GDM1 (cell line): ENCODE measurements at places on chromosomes 3 and 15.

GRCh38 chr3:127233371-127233770 lies 40.4 kb downstream of the PRR23E start:
- DNase-seq, result no peak

GRCh38 chr3:55416331-55416821 lies 70.7 kb downstream of the WNT5A start:
- DNase-seq, result no peak

- no peak for DNase-seq
Observed at GRCh38 chr3:11117591-11117990, 36.7 kb upstream of the HRH1 start.

DNA sequence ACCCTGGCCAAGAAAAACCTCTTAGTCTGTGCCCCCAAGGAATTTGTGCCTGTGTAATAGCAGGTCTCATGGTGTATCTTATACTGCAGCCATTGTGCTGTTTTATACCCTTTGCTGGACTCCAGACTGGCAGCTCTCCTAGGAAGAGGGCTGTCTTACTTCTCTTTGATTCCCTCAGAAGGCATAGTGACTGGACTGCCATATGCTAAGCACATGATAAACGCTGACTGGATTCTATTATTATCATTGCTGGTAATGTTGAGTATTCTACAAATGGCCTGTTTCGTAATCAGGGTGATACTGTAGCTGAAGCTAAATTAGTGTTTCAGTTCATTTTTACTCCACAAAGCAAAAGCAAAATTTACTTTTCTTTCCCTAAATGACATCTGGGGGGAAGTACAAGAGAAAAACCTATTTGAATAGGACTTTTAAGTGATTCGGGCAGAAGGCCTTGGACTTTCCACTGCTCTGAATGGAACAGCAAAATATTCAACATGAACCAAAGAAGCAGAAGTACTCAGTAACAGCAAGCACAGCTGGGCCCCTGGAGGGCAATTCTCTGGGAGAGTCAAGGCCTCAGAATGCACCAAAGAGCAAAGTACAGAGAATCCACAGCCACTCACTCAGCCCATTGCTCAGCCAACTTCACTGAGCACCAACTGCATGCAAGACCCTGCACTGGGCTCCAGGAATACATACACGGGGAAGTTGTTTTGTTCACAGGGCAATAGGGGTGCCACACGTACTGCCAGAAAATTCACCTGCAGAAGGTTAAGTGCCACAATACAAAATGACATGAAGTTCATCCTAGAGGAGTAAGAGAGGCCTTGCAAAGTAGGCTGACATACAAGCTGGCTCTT lies 7.9 kb upstream of the BCL2A1 start:
- peak; percentile 13 for DNase-seq

GRCh38 chr15:90413411-90414379 lies 25.7 kb downstream of the IQGAP1 start:
- no peak for DNase-seq

DNA sequence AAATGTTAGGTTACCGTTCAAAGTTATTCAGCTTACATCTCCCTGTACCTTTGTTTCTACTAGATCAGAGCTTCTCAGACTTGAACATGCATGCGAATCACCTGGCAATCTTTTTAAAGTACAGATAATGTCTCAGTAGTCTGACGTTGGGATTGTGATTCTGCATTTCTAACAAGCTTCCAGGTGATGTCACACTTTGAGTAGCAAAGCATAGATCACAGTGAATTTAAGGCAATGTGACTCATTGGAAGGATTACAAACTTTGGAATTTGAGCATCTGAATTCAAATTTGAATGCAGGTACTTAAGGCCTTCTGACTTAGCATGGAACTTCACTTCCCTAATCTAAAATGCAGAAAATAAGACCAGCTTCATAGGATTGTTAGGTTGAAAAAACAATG lies 10.8 kb upstream of the ZMAT3 start:
- DNase-seq, result no peak

- no peak for DNase-seq
Observed at GRCh38 chr15:74170875-74171578, 2.5 kb upstream of the ISLR start.

- DNase-seq, result no peak
Observed at GRCh38 chr15:100688549-100689120, 86.2 kb downstream of the ASB7 start.

GRCh38 chr15:23854912-23855659 lies 168.0 kb upstream of the NDN start:
- DNase-seq, result no peak

GRCh38 chr3:127662001-127662469 lies 10.7 kb upstream of the ABTB1 start:
- no peak for DNase-seq

DNA sequence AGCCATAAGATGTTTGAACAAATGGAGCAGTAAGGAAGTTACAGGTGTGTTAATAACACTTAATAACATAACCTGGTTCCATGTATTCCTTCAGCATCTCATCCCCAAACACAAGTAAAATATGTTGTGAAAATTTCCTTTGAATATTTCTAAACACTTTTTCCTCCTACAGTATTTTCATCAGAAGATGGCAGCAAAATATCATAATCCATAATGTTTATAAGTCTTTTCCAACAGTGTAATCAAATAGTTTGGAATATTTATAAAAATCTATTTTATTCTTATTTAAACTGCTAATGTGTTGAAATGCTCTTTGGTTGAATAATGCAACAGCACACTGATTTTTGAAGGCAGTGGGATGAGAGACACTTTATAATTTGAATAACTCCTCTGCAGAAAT lies 1020.5 kb downstream of the OTOL1 start:
- no peak for DNase-seq

DNA sequence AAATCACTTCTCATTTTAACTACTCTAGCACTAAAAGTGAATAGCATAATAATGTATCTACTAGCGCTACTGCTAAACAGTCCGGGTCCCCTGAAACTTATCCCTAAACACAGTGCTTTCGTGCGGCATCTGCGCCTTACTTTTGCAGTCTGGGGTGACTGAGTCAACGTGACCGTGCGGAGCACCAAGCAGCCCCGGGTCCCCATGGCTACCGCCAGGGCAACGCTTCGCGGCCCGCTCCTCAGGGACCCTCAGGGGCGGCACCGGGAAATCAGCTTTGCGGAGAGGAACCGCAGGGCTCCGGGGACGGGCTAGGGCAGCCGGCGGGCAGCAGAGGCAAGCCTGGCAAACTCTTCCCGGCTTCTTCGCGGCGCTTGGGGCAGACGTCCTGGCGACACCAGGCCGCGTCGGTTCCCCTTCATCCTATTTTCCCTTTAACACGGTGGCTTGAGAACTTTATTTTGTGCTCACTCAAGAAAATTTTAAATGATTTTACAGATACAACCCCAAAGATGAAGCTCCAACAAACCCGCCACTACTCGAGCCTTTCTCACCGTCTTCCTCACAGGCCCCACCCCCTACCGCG lies 757 bp upstream of the DIPK2A start:
- DNase-seq, result peak; percentile 29

- DNase-seq, result no peak
Observed at GRCh38 chr3:124227150-124227630, 235.3 kb upstream of the ROPN1 start.

DNA sequence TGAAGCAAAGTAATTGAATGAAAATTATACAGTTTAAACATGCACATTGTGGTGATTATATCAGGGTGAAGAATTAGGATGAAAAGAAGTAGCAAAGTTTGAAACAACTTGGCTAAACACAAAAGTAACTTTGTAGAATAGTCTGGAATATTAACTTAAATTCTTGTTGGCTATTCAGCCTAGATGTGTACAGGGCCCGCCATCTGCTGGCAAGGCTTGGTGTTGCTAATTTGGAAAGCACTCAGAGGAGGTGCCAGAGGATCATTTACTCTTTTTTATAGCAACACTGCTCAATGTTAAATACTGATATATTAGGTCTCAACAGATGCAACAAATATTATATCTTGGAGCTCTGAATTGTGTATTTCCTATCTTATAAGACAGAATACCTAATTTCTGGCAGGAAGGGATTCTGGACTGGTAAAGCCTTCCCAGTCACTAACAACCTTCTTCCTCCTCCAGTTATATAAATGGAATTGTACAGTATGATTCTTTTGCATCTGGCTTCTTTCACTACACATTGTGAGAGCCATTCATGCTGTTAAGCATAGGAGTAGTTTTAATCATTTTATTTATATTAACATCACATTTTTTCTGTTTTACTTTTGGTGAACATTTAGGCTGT lies 36.1 kb downstream of the TTC23 start:
- DNase-seq, result peak; percentile 43

GRCh38 chr3:131501949-131502348 lies 822 bp downstream of the MRPL3 start:
- DNase-seq, result no peak

GRCh38 chr3:196287090-196287439 lies 461 bp downstream of the PCYT1A start:
- no peak for DNase-seq

DNA sequence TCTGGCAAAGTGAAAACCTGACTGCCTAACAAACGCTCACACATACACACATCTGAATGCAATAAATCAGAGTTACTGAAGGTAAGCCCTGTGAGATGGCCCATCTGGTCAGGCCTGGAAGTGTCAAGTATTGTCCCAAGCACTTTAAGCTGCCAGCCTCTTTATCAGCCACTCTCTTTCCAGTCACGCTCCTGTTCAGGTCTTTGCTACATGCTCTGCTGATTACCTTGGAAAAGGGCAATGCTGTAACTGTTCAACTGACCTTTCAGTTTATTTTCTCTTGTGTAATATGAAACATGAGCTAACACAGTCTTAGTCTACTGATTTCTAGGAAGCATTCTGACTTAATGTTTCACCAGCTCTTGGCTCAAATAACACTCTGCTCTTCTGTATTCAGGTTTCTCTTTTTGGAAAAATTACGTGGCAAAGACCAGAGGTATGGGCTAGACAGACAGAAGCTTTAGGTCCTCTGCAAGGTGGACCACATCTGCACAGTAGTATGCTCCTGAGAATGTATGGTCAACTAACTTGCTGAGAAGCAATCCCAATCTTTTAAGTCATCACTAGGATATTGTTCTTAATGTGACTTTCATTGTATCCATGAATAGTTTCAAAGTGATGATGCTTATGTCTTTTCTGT lies 44.5 kb downstream of the GBE1 start:
- no peak for DNase-seq

- DNase-seq, result no peak
Observed at GRCh38 chr3:25462495-25462894, 34.4 kb downstream of the RARB start.

DNA sequence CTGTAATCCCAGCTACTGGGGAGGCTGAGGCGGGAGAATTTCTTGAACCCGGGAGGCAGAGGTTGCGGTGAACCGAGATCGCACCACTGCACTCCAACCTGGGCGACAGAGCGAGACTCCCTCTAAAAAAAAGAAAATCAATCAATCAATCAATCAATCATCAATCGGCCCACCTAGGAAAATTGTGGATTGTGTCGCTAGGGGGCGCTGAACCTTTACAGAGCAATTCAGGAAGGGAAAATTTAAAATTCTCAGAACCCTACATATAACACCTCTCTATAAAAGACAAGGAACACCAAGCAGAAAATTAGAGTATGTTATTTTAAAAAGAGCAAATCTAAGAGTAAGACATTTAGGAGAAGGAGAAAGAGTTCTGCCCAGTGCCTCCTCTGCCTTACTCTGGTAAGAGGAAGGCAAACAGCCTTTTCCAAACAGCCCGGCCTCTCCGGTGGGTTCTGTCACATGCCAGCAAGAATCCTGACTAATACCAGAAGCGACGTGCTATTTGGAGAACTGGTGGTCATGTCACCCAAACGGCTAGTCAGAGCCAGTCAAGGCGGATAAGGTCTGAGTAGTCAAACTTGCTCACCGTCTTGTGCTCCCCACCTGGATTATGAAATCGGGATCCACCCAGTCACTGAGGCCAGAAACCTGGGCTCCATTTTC lies 22.3 kb upstream of the SMCO1 start:
- DNase-seq, result no peak

DNA sequence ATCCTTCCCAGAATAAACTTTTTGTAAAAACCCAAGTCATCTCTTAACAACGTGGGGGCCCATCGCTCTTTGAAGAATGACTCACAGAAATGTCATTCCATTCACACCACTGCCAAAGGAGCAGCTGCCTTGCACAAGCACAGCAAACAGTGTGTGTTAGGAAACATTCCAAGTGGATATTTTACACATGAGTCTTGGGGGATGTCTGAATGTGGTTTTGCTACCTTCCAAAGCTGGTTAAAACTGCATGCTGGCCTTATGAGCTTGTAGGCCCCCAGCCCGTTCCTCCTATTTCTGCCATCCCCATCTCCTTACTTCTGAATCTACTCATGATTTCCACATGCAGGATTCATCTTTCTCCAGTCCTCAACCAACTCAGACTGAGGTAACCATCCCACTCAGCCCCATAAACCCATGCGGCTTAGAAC lies 130.8 kb downstream of the CPNE4 start:
- no peak for DNase-seq

GRCh38 chr15:29636140-29636539 lies 186.1 kb downstream of the TJP1 start:
- no peak for DNase-seq

GRCh38 chr3:113423699-113424098 lies 17.6 kb downstream of the CFAP44 start:
- DNase-seq, result no peak

DNA sequence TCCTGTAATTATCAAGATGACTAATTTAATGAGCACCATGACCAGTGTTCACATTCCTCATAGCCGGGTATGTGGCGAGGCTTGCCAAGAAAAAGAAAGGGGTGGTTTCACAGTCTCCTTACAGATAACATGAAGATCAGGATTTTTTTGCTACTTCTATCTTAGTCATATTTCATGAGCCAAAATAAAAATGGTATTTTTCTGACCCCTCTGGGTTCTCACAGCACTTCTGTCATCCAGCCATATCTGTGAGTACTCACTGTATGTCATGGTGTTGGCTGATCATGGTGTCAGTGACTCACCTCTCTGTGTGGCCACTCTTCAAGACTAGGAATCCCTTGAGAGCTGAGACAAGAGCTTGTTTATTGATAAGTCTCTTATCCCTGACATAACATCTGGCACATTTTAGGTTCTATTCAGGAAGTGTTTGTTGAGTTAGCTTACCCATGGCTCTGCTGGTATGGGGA lies 130.5 kb upstream of the LMCD1 start:
- no peak for DNase-seq

- no peak for DNase-seq
Observed at GRCh38 chr3:188200481-188200880, 46.5 kb downstream of the LPP start.

GRCh38 chr3:58779934-58780333 lies 113.4 kb upstream of the FAM3D start:
- no peak for DNase-seq

DNA sequence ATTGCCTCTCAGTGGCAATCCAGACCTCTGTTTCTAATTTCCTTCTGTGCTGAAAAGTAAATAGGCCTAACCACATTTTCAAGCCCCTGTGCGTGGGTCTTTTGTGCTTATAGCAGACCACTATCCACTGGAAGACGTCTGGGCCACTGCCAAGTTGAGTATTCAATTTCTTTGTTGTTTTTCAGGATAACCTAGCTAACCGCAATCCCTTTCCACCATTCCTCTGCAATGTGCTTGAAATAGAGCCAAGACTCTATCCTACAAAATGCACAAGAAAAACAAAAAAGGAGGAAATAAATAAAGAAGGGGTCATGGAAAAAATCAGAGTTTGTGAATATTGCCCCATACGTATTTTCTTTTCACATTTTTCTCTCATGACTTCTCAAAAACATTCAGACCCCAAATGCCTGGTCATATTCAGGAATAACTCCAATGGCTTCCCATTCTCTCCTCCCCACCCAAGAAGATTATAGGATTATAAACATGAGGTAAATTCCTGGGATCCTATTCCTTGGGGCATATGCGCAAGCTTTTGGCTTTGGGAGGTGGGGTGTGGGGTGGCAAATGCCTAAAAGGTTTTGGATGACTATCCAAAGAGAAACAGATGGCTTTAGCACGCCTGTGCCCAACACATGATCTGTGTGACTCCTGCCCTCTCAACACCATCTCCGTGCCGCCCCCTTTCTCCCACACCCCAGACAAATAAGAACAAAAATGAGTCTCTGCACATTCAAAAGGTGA lies 217.9 kb upstream of the THBS1 start:
- DNase-seq, result no peak
